Activated naive CD8-positive, alpha-beta T cell treated with anti-CD3 and anti-CD28 coated beads, Interleukin-2, amount 10 ng/mL, durations not matched to agents 7 days and 5 days (primary cell): ENCODE measurements at places on chromosomes 1 and 21.

GRCh38 chr1:197392541-197392940 lies 124.5 kb downstream of the CRB1 start:
- no peak for DNase-seq

DNA sequence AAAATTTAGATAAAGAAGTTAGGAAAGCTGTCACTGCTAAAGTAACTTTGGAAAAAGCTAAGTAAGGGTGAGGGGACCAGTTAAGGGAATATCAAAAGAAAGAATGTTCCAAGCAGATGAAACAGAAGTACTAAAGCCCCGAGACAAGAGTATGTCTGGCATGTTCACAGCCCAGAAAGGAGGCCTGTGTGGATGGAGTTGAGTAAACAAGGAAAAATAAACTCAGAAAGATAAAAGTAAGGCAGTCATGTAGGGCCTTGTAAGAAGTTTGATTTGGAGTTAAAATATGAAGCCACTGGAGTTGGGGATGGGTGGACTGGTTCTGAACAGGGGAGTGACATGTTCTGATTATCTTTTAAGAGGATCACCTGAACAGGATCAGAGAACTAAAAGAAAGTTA lies 177.9 kb downstream of the CDC42BPA start:
- no peak for DNase-seq

DNA sequence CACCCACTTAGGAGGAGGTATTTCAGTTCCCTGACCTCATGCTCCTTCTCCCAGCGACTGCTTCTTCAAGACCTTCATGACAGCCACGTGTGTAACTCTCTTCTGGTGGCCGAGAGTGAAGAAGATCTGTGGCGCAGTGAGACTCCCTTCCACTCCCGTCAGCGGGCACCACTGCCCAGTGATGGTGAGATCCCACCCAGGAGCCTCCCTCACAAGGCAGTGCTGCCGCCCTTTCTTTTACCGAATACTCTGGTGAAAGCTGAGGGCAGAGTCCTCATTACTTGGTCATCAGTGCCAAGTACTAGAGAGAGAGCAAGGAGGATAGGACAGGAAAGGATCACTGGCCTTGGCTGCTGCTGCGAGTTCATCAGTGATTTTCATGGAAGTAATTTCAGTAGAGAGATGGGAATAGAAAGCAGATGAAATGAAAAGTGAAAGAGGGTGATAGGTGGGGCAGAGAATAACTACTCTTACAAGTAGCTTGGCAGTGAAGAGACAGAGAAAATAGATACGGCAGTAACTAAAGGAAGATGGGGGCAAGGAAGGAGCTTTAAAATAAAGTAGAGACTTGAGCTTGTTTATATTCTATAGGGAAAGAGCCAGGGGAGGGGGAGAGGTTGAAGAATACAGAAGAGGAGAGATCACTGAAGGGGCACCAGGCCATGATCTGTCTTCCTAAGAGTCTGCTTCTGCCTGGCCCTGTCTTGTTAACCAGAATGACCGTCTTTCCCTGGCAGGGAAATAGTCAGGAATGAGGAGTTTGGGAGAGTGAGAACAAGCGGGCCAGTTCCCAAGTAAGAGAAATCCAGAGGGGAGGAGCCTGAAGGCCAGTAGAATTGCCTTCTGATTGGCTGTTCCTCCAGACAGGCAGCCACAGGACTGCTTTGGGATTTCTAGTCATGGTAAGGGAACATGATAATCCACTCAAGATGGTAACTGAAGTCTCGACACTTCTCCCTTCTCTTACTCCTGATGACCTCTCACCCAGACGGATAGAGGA lies 18.3 kb downstream of the HYI start:
- peak; percentile 20 for DNase-seq

DNA sequence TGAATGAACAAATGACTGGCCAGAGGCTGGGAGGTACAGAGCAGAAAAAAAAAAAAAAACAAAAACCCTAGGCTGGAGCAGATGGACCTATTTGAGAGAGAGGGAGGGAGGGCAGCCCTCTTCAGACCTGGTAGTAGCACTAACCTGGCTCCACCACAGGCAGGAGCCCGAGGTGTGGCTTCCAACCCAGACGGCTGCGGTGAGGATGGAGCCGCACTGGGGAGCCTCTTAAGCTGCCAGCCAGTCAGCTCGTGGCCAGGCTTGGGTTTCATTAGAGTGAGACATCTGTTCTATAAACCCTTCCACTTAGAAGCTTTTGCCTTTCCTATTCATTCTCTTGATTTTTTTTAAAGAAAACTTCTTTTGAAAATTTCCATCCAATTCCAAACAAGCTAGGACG lies 16.8 kb downstream of the LGR6 start:
- DNase-seq, result no peak

GRCh38 chr1:198528364-198528763 lies 12.1 kb downstream of the ATP6V1G3 start:
- DNase-seq, result no peak

DNA sequence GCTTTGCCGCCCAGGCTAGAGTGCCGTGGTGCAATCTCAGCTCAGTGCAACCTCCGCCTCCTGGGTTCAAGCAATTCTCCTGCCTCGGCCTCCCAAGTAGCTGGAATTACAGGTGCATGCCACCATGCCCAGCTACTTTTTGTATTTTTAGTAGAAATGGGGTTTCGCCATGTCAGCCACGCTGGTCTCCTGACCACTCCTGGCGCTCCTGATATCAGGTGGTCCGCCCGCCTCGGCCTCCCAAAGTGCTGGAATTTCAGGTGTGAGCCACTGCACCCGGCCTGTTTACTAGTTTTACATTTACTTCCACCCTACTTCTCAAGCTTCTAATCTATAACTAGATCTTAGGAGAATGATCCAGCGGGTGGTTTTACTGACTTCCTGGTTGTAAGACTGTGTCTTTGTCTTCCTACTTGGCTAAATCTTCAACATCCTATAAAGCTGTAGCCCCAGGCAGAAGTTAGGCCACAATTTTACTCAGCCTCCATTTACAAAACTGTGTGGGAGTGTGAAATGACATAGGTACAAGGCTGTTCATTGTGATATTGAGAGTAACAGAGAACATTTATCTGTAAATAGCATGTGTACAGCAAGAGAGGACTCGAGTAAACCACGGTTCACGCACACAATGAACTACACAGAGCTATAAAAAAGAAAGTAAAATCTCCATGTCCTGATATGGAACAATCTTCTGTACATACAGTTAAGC lies 9.6 kb upstream of the POU2F1 start:
- no peak for DNase-seq

- no peak for DNase-seq
Measured at GRCh38 chr1:218350035-218350525, 4.9 kb downstream of the TGFB2 start.

- no peak for DNase-seq
Measured at GRCh38 chr21:38205940-38206339, 50.9 kb upstream of the KCNJ15 start.

- DNase-seq, result no peak
Measured at GRCh38 chr1:99469550-99469971, 176.4 kb upstream of the PALMD start.

GRCh38 chr1:116686723-116687352 lies 19.3 kb upstream of the IGSF3 start:
- no peak for DNase-seq

GRCh38 chr1:230855886-230856285 lies 12.4 kb downstream of the C1orf198 start:
- no peak for DNase-seq

DNA sequence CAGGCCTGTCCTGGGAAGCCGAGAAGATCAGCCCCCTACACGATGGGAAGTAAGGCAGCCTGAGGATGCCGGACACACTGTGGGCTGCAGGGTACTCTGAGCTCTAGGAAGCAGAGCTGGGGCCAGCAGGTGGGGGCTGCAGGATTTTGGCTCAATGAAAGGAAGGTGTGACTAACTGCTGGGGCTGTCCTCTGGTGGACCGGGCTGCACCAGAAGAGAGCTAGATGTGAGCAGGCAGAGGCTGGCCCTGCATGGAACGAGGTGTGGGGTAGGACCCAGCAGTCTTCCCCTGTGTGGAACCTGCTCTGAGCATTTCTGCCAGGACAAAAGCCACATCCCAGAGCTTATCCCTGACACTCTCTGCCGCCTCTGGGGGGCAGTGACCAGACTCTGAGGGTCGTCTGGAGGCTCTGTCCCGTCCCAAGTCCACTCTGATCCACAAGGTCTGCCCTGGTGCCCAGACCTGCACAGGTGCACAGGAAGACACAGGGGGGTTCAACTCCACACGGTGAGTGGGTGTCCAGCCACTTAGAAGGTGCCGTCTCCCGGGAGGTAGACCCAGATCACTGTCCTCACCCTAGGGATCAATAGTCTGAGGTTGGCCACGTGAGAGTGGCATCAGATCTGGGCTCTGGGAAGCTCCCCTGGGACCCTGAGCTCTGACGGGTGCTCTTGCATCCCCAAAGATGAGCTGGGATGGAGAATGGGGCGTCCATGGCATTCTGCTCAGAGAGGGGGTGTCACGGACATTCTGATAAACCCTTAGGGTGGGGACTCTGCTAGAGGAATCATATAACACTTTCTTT lies 187.6 kb upstream of the VAMP3 start:
- DNase-seq, result peak; percentile 15

GRCh38 chr1:233090746-233091494 lies 140.5 kb downstream of the NTPCR start:
- DNase-seq, result no peak

DNA sequence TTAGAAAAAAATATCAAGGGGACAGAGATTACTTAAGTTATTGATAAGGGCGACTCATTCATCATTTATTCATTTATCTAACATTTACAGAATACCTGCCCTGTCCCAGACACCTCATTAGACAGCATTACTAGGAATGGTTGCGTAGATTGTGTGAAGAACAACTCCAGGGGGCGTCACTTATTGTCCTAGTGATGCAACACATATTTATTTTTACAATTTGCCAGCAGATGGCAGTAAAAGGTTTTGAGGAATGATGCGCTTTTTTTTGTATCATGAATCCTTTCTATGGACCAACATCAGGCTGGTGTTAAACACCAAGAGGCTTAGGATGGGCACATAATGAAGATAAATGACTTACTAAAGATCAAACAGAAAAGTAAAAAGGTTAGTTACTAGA lies 5.5 kb downstream of the NCAM2 start:
- no peak for DNase-seq

- no peak for DNase-seq
Measured at GRCh38 chr1:108142773-108143394, 57.3 kb downstream of the SLC25A24 start.

DNA sequence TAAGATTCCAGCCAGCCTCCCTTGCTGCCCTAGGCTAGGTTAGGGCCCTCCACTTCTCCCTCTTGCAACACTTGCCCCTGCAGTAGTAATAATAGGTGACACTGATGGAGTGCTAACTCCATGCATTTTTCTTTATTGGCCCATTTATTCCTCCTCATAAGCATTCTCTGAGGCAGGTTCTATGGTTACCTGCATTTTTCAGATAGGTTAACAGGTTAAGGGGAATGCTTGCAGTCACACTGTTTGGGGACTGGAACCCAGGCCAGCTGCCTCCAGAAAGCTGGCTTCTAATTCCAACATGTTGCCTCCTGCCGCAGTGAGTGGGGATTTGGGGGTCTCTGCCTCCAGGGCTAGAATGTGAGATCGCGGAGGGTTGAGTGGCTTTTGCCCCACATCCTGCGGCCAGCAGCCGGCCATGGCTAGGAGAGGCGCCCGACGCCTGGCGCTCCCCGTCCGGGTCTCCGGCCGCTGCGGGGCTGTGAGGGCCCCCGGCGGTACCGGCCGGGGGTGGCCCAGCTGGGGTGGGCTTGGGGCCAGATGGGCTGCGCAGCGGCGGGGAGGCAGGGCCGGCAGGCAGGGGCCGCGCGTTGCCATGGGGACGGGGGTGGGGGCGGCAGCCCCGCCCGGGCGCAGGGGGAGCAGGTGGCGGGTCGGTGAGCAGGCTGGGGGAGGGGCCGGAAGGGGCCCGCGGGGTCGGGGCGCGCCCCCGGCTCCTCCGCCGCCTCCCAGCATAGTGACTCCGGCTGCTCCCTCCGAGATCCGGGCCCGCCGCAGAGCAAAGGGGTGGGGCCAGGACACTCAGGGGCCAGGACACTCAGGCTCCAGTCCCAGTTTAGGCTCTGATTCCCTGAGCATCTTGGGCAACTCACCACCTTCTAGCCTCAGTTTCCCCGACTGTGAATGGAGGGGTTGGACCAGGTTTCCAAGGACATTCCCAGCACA lies 68.4 kb upstream of the SSBP3 start:
- peak; percentile 63 for DNase-seq

DNA sequence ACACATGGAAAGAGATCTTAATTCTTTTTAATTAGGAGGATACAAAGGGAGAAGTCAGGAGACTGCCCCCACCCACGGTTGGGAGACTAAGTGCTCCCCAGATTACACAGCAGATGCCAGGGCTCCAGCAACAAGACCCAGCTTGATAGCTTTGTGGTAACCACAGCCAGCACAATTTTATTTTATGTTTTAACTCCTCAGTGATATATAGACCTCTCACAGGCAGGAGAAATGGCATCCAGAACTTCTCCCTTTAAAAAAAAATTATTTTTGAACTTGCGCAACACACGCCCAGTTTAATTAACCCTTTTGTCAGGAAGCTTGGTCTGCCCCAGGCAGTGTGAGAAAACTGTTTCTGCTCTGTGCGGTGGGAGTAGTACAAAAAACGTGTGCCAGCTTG lies 62.6 kb upstream of the ACOT11 start:
- no peak for DNase-seq

GRCh38 chr1:60066001-60066400 lies 7.6 kb downstream of the C1orf87 start:
- DNase-seq, result no peak

- no peak for DNase-seq
Measured at GRCh38 chr1:93703643-93704042, 22.0 kb upstream of the BCAR3 start.

GRCh38 chr1:15526021-15526489 lies 593 bp upstream of the DNAJC16 start:
- DNase-seq, result no peak

- no peak for DNase-seq
Measured at GRCh38 chr21:31865429-31865970, 7.3 kb upstream of the HUNK start.

GRCh38 chr1:156225677-156226014 lies 12.8 kb downstream of the PMF1 start:
- DNase-seq, result no peak

DNA sequence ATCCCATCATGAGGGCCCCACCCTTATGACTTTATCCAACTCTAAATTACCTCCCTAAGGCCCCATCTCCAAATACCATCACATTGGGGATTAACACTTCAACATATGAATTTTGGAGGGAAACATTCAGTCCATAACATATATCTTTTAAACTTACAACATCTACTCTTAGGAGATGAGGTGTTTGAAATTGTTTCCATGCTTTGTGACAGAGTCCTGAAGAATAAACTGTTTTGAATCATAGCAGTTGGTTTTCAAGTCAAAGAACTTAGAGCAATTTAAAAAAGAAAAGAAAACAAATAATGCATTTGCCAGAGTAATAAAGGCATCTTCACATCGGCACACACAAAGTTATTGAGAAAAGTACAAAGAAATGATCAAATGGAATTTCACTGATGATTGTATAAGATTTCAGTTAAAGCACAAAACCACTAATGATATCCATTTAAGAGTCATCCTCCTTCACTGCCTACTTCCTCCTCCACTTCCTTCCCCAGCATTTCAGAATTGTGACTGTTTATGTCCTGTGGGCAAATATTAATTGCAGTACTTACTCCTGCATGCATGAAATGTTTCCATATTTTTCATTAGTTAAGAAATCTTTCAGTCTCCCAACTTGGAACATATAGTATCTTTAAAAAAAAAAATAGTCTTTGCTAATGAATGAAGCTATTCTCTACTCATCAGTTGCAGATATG lies 202.0 kb downstream of the LRRC40 start:
- no peak for DNase-seq

GRCh38 chr1:200233393-200233792 lies 176.4 kb downstream of the ZNF281 start:
- no peak for DNase-seq

GRCh38 chr21:14495075-14495474 lies 51.0 kb downstream of the SAMSN1 start:
- no peak for DNase-seq
